ENCODE measurements at places on chromosomes 7 and 10.

GRCh38 chr10:13139150-13139549, 22.2 kb upstream of the MCM10 start:
- no peaks in the 10 kb centered on the region for H3K27me3 ChIP-seq
- peaks cover 66% of the 10 kb centered on the region for H3K36me3 ChIP-seq
- no peak overlapping the region for H3K4me3 ChIP-seq
- DNase-seq: no peak

DNA sequence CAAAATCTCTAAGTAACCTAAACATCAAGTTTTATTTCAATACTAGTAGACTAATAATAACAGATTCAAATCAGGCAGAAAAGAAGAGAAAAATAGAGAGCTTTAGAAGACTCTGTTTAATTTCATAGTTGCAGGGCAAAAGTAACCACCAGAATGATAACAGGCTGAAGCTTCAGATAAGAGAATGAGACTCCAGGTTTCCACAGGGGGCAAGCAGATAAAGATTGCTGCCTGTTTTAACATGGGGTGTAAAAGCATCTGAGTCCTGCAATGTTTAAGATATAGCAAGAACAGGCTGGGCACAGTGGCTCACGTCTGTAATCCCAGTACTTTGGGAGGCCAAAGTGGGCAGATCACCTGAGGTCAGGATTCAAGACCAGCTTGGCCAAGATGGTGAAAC, 11.0 kb downstream of the CROT start:
- peaks cover 68% of the 10 kb centered on the region for H3K36me3 ChIP-seq
- no peak for DNase-seq

- H3K27me3 ChIP-seq: no peaks in the 10 kb centered on the region
- no peak overlapping the region for H3K4me3 ChIP-seq
- H3K4me1 ChIP-seq: no peaks in the 10 kb centered on the region
- no peak for DNase-seq
Measured at GRCh38 chr10:84700668-84701369, 372.4 kb downstream of the CCSER2 start.

DNA sequence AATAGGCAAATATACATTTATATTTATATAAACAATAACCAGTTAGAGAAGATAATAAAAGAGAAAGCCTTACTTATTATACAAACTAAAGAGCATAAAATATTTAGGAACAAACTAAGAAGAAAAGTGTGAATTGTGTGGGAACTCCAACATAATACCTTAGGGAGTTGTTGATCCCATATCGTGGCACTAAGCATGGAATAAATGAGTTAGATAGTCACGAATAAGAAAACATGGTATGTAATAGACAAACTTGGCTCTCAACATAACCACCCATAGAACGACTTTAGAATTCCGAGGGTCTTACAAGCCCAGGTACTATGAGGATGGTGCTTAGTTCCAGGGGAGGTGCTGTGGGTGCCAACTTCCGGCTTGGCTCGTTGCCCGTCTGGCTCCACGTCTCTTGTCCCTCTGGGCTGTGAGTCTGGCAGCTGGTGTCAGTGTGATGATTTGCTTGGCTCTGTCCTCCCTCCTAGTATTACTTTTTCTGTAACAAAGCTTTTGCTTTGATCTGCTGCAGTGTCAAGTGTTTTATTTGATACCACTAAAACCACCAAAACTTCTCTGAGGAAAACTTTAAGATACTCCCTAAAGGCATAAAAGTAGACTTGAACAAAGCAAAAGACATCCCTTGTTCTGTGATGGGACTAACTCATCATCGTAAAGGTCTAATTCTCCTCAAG, 9.5 kb upstream of the RBM20 start:
- H3K4me3 ChIP-seq: no peak overlapping the region
- no peak for DNase-seq
- peaks cover 17% of the 10 kb centered on the region for H3K27me3 ChIP-seq
- no peaks in the 10 kb centered on the region for H3K36me3 ChIP-seq

DNA sequence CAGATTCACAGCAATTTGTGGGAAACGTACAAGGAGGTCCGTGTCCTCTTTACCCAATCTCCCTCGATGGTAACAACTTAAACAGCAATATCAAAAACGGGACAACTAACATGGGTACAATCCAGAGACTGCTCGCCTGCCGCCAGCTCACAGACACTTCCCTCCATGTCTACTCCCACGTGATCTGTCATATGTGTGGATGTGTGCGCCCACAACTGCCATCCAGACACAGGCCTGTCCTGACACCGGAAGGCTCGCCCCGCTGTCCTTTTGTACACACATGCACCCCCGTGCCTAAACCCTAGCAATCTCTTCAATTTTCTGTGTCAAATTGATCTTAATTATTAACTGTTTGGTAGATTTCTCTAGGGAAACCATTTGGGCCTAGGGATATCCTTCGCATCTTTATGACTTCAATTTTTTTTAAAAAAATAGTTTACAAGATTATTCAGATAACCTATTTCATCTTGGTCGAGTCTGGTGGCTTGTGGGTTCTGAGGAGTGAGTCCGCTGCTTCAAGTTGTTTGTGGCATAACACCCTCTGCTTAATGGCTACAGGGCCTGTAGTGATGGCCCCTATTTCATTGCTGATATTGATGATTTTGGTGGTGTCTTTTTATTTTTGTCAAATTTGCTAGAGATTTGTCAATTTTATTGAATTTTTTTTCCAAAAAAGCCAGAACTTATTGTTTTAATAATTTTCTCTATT, 260.6 kb downstream of the MAD1L1 start:
- no peak for DNase-seq
- no peaks in the 10 kb centered on the region for H3K27me3 ChIP-seq
- H3K27ac ChIP-seq: no peak overlapping the region
- H3K36me3 ChIP-seq: peaks cover 15% of the 10 kb centered on the region

DNA sequence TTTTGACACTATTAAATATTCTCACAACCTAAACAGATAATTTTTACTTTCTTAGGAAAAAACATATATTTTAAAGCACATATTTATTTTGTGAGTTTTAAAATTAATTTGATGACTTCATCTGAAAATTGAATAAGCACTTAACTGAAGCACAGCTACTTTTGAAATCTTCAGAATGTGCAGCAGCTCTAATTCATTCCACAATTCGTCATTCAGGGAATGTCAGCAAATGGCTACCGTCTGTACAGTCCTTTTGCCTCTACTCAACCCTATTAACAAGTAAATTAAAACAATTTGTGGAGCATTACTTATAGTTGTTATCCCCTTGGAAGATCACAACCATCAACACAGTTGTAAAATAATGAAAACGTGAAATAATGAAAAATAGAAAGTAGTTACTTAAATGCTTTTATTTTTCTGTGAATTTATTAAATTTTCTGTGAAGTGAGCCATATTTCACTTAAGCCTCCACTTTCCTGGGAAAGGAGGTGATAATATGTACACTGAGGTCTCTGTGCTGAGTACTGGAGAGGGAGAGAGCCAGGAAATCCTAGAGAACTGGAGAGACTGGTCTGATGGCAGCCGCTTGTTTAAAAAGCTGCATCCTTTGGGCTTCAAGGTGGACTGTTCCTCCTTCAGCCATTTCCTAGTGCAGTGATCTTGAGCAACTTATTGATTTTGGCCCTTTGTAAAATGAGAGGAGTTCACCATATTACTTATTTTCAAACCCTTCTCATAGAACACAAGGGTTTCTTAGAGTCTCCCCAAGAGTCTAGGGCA, 70.6 kb downstream of the REEP3 start:
- H3K36me3 ChIP-seq: peaks cover 8% of the 10 kb centered on the region
- no peaks in the 10 kb centered on the region for H3K27me3 ChIP-seq
- H3K4me3 ChIP-seq: no peak overlapping the region
- H3K27ac ChIP-seq: no peak overlapping the region

GRCh38 chr10:113214331-113214730, 264.3 kb downstream of the TCF7L2 start:
- H3K4me1 ChIP-seq: no peaks in the 10 kb centered on the region
- no peaks in the 10 kb centered on the region for H3K36me3 ChIP-seq
- H3K4me3 ChIP-seq: no peak overlapping the region
- H3K27ac ChIP-seq: no peak overlapping the region
- H3K27me3 ChIP-seq: peaks cover 21% of the 10 kb centered on the region

DNA sequence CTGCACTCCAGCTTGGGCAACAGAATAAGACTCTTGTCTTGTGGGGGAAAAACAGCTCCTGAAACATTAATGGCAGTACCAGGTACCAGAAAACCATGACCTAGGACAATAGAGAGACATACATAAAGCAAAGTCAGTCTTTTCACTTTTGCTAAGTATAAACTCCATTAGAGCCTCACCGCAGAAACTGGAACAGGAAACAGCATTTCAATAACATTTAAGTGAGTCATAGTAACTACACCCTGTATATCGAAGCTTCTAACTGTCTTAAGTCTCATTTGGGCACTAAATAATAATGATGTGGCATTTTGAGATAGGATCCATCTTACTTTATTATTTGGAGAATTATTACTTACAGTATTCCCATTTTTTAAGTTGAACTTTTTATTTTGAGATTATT, 517.8 kb upstream of the CELF2 start:
- DNase-seq: no peak
- H3K4me1 ChIP-seq: no peaks in the 10 kb centered on the region
- no peaks in the 10 kb centered on the region for H3K36me3 ChIP-seq
- no peak overlapping the region for H3K4me3 ChIP-seq
- H3K27ac ChIP-seq: no peak overlapping the region

DNA sequence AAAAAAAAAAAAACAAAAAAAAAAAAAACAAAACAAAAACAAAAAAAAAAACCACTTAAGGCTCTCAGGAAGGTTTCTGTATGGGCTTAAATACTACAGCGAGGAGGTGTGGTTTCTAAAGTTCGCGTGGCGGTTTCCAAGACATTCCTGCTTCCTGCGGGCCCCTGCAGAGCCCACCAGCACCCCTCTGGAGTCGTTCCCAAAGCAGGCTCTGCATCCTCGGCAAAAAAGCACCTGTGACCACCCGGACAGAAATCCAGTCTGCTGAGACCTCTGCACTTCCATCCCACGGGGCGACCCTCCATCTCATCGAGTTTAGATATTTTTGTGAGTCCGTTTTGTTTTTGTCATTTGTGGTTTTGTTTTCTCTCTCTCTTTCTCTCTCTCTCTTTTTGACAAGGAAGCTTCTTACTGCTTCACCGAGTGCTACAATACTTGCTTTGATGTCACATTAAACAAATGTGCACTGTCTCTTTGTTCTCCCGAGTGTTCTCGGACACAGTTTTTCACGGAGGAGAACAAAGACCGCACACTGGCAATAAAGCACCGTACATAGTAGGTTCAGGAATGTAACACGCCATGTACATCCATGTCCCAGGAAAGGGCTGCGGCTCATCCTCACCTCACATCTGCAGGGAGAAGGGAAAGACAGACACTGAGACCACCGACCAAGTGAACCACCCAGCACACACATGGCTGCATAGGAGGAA, 21.5 kb downstream of the PDGFA start:
- H3K36me3 ChIP-seq: no peaks in the 10 kb centered on the region
- H3K27me3 ChIP-seq: no peaks in the 10 kb centered on the region
- H3K4me1 ChIP-seq: peaks cover 4% of the 10 kb centered on the region
- no peak overlapping the region for H3K27ac ChIP-seq
- H3K4me3 ChIP-seq: no peak overlapping the region
- DNase-seq: no peak

GRCh38 chr7:133931053-133931452, 196.1 kb upstream of the LRGUK start:
- H3K36me3 ChIP-seq: no peaks in the 10 kb centered on the region
- H3K4me1 ChIP-seq: no peaks in the 10 kb centered on the region
- no peaks in the 10 kb centered on the region for H3K27me3 ChIP-seq
- no peak for DNase-seq
- H3K27ac ChIP-seq: no peak overlapping the region

- no peak overlapping the region for H3K4me3 ChIP-seq
- H3K36me3 ChIP-seq: no peaks in the 10 kb centered on the region
- DNase-seq: no peak
Measured at GRCh38 chr10:53754596-53755250, 982.1 kb upstream of the MBL2 start.

DNA sequence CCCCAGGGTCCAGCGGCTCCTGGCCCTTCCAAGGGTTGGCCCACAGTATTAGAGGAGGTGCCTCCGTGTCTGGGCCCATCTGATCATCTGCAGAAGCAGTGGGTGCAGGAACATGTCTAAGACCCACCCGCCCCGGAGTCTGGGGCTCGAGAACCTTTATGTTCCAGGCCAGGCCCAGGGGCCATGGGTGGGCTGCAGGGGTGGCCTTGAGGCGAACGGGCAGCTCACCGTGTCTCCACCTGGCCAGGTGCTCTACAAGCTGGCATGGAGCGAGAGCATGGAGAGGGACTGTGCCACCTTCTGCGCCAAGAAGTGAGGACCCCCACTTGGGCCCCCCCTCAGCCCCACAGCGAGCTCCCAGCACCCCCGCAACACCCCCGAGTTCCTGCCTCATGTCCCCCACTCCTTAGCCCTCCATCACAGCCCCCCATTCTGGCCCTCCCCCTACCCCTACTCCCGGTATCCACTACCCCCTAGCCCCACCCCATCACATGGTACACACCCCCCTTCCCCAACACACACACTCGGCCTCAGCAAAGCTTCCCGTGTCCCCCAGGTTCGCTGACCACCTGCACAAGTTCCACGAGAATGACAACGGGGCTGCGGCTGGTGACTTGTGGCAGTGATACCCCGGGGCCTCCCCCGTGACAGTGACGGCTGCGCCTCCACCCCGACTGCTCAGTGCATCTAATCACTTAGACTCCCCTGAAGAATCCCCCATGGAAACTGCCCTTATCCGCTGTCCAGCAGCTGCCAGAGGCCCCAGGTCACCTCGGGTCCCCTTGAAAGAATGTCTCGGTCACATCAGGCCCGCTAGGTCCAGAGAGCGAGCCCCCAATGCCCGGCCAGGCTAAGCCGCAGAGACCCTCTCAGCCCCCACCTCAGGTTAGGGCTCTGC, 4.0 kb upstream of the SH2B2 start:
- no peak overlapping the region for H3K4me3 ChIP-seq
- no peak for DNase-seq
- no peaks in the 10 kb centered on the region for H3K36me3 ChIP-seq
- H3K27me3 ChIP-seq: peaks cover 19% of the 10 kb centered on the region
- H3K4me1 ChIP-seq: peaks cover 18% of the 10 kb centered on the region
- H3K27ac ChIP-seq: no peak overlapping the region

DNA sequence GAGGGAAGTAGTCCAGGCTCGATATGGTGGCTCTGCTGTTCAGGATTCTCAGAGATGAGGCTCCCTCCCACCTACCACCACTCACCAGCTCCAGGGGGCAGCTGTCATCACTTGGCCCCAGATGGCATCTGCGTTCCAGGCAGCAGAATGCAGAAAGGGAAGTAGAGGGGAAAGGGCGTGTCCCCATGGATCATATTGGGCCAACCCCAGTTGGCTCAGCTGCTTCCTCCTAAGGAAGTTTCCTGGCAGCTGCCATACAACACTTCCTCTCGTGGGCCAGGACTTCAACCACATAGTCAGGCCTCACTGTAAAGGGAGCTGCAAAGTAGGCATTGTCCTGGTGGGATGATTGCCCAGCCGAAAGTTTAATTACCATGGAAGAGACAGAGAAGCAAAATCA, 1.6 kb upstream of the TEX36 start:
- no peaks in the 10 kb centered on the region for H3K4me1 ChIP-seq
- no peak overlapping the region for H3K27ac ChIP-seq
- H3K4me3 ChIP-seq: no peak overlapping the region
- no peaks in the 10 kb centered on the region for H3K36me3 ChIP-seq
- DNase-seq: no peak
